Breast epithelium (tissue), 4 donors: ENCODE measurements at places on chromosomes 1 and 21. TPM values are rescaled to one million over a fixed set of nuclear protein-coding genes. Genes with fewer than 3 reads are reported as not detected.

DNA sequence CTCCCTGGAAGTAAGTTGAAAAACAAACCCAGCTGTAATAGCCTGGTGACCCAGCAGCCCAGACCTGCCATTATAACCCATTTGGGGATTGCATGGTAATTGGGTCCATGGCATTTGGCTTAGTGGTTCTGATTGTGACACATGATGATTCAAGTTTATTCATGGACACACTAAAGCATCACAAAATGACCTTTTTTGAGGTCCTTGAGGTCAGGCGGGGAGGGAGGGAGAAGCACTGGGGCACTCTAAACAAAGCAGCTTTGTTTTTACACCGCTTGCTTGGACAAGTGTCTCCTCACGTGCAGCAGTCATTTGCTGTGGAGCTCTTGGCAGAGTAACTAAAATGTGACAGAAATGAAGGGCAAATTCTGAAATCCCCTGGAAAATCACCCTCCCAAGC is 241.0 kb upstream of the SGIP1 start:
- H3K27ac ChIP-seq = no peak overlapping the region
- H3K27me3 ChIP-seq = no peaks in the 10 kb centered on the region
- H3K4me3 ChIP-seq = no peak overlapping the region
- no peaks in the 10 kb centered on the region for H3K4me1 ChIP-seq

- H3K36me3 ChIP-seq = no peaks in the 10 kb centered on the region
- no peaks in the 10 kb centered on the region for H3K27me3 ChIP-seq
- no peak overlapping the region for H3K4me3 ChIP-seq
- no peak overlapping the region for H3K27ac ChIP-seq
Observed at GRCh38 chr1:150185481-150185880, 35.8 kb downstream of the PLEKHO1 start.

GRCh38 chr1:185539277-185539943 is 194.8 kb upstream of the HMCN1 start:
- H3K27ac ChIP-seq = no peak overlapping the region
- no peaks in the 10 kb centered on the region for H3K36me3 ChIP-seq
- H3K27me3 ChIP-seq = no peaks in the 10 kb centered on the region
- no peak for DNase-seq

DNA sequence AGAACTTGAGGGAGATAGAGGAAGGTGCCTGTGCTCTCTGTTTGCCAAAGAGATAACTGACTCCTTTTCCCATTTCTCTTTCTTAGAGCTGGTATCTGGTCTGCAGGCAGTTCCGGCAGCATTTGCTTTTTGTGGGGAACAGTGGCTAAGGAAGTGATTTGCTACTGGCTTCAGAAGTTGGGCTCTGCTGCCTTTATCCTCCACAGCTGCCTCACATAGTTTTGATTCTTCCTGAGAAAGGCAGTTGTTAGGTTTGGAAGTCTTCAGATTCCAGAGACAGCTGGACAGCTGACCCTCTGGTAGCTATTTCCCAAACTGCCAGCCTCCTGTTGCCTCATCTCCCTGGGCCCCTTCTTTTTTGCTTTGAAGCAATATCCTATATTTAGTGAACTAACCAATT is 62.6 kb upstream of the MACF1 start:
- H3K27ac ChIP-seq = peak overlapping the region; percentile 89
- no peaks in the 10 kb centered on the region for H3K27me3 ChIP-seq
- H3K36me3 ChIP-seq = no peaks in the 10 kb centered on the region
- H3K4me1 ChIP-seq = peaks cover 17% of the 10 kb centered on the region

DNA sequence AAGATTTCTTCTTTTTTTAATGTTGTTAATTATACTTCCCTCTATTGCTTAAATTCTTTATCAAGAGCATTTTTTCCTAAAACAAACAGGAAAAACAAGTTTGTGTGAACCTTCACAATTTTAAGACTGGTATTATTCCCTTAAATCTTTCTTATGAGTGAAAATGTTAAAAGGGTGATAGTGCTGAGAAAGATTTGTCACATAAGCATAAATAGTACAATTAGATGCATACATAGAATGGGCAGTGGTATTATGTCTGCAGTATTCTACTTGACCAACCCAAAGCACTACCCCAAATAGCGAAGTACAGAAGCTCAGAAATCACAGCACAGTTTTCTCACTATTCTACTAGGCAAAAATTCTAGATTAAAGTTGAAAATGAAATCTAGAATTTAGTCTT is 18.0 kb downstream of the GOLPH3L start:
- H3K36me3 ChIP-seq = no peaks in the 10 kb centered on the region
- no peak for DNase-seq
- no peak overlapping the region for H3K27ac ChIP-seq
- no peak overlapping the region for H3K4me3 ChIP-seq
- H3K27me3 ChIP-seq = no peaks in the 10 kb centered on the region

The LCE6A gene
- not detected for total RNA-seq
